Activated CD4-positive, alpha-beta T cell treated with anti-CD3 and anti-CD28 coated beads, Interleukin-2, Interleukin-6, amounts not matched to agents 100 ng/mL and 50 ng/mL, durations not matched to agents 16 hours and 8 hours (primary cell): ENCODE measurements at places on chromosomes 4 and X.

- DNase-seq, result peak; percentile 16
These were observed 191.2 kb downstream of the RRAGB start for GRCh38 chrX:55908661-55909212.

GRCh38 chrX:72245461-72246089, 6.7 kb upstream of the ERCC6L start:
- peak; percentile 62 for DNase-seq

- no peak for DNase-seq
These were observed 108.2 kb downstream of the EGF start for GRCh38 chr4:110020646-110021443.

GRCh38 chr4:186851291-186852072, 127.8 kb upstream of the FAT1 start:
- DNase-seq, result no peak

- no peak for DNase-seq
These were observed 114.0 kb downstream of the RBM47 start for GRCh38 chr4:40515398-40516293.
